ENCODE measurements at places on chromosomes 7 and 10.

DNA sequence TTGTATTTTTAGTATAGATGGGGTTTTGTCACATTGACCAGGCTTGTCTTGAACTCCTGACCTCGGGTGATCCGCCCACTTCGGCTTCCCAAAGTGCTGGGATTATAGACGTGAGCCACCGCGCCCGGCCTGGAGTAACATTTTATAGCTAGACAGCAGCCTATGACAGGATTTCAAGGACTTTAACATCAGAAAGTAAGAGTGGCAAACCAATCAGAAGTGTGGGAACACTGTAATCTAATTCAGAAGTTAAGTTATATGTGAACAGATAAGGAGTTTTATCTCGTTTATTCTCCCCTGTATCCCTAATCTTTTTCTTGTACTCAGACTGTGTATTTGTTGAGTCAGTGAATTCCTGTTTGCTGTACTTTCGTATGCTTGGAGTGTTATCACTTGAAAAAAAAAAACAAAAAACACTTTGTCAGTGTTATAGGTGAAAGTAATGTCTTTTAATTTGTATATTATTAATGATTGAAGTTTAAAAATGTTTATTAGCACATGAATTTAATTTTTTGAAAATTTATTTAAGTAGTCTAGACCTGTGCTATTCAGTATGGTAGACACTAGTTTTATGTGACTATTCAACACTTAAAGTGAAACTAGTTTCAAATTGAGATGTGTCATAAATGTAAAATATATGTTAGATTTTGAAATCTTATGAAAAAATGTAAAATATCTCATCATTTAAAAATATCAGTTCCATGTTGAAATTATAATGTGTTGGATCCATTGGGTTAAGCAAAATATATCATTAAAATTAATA, 38.6 kb downstream of the RSBN1L start:
- no peak for DNase-seq

GRCh38 chr10:10259013-10259412, 758.7 kb upstream of the CELF2 start:
- no peak for DNase-seq

GRCh38 chr7:55120501-55121198, 101.8 kb downstream of the EGFR start:
- no peak for DNase-seq

DNA sequence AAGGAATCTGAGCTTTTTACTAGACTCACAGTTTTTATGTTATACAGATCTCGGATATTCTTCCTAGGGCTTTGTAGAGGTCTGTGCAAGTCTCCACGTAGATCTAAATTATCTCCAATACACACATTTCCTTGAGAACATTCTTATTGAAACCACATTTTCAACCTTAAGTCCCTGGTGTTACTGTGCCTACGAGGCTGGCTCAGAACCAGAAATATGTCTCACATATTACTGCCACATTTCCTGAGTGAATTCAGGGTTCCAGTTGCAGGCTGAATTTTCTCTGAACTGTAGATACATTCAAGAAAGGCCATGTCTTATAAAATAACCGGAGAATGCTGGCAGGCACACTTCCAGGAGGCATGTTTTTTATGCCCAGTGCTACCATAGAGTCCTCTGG, 46.5 kb downstream of the INHBA start:
- peak; percentile 20 for DNase-seq

DNA sequence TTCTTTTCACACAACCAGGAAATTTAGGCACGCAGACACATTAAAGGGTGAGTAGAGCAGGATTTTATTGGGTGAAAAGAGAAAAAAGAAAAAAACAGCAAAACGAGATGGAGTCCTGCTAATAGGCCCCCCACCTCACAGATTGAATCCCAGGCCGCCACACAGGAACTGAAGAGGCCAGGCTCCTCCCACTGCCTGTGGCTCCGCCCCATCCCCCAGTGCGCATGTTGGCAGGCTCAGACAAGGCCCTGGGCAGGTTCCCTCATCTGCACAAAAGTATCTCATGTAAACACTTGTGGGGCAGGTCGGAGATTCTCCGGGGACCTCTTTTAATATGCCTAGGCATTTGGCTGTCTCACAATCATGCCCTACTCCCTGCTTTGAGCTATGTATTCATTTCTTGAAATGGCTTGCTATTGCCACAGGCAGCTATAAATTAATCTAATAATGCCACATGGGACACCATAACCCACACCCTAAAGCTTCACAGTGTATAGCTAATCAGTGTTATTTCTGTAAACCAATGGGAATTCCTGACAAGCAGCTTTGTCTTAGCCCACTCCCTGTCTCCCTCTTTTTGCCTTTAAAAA, 76.2 kb upstream of the KIF5B start:
- no peak for DNase-seq

DNA sequence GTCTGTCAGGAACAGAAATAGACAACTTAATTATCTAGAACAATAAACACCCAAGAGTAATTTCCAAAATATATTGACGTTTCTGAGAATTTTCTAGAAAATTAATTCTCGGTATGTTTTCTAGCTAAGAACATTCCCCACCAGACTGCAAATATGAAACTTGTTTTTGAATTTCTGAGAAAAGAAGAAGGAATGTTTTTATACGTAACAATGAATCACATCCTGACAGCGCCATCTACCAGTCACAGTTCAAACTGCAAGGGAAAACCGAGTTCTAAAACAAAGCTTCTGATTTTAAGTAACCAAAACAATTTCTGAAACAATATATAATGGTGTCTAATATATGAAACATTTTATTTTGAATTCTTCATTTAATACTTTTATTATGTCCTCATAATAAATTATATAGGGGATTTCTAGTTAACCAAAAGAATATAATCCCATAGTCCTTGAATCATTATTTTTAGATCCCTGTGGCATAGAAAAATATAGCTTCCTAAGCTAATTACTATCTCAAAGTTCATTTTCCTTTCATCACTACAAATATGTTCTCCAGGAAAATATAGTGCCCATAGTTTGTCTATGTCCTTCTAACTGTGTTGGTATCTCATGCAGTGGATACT, 34.5 kb upstream of the MEOX2 start:
- DNase-seq = peak; percentile 33

All from tongue (tissue), 3 donors.